ENCODE measurements at places on chromosomes 5 and 9.

- no peak for DNase-seq
Measured at GRCh38 chr9:32258482-32258881, 126.0 kb upstream of the ACO1 start.

- no peak for DNase-seq
Measured at GRCh38 chr9:90821697-90822096, 20.1 kb downstream of the SYK start.

GRCh38 chr5:173001229-173001841, 17.8 kb downstream of the ATP6V0E1 start:
- DNase-seq: no peak

- DNase-seq: no peak
Measured at GRCh38 chr5:76341651-76342334, 61.3 kb upstream of the IQGAP2 start.

GRCh38 chr5:52063186-52063585, 679.9 kb downstream of the ISL1 start:
- DNase-seq: no peak

DNA sequence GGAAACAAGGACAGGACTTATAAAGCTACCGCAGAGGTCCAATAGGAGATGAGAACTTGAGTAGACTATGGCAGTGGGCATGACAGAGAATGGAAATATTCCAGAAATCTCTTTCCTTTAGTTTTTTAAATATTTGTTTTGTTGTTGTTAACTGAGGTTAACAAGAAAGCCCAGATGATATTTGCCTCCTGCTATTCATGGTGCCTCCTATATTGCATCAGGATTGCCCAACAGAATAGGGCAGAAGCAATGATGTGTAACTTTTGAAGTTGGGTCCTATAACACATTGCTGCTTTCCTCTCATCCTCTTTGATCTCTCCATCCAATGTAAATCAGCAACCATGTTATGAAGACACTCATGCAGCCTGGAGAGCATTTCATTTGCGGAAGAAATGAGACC, 42.8 kb downstream of the PDE4D start:
- DNase-seq: no peak

GRCh38 chr5:1174122-1174936, 27.1 kb upstream of the SLC6A19 start:
- DNase-seq: no peak

DNA sequence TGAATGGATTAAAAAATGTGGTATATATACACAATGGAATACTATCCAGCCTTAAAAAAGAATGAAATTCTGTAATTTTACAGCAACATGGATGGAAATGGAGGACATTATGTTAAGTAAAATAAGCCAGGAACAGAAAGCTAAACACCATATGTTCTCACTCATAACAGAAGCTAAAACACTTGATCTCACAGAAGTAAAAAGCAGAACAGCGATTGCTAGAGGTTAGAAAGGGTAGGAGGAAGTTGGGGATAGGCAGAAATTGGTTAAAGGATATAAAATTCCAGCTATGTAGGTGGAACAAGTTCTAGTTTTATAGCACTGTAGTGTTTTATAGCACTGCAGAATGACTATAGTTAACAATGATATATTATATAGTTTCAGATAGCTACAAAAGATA, 15.8 kb downstream of the MARCHF3 start:
- DNase-seq: no peak

DNA sequence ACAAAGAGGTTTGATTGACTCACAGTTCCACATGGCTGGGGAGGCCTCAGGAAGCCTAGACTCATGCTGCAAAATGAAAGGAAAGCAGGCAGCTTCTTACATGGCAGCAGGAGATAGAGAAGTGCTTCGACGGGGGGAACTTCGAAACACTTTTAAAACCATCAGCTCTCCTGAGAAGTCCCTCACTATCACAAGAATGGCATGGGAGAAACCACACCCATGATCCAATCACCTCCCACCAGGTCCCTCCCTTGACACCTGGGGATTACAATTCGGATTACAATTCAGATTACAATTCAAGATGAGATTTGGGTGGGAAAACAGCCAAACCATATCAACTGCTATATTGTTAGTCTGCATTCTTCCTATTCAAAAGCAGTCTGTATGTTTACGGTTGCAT, 322.3 kb upstream of the ISL1 start:
- DNase-seq: no peak

DNA sequence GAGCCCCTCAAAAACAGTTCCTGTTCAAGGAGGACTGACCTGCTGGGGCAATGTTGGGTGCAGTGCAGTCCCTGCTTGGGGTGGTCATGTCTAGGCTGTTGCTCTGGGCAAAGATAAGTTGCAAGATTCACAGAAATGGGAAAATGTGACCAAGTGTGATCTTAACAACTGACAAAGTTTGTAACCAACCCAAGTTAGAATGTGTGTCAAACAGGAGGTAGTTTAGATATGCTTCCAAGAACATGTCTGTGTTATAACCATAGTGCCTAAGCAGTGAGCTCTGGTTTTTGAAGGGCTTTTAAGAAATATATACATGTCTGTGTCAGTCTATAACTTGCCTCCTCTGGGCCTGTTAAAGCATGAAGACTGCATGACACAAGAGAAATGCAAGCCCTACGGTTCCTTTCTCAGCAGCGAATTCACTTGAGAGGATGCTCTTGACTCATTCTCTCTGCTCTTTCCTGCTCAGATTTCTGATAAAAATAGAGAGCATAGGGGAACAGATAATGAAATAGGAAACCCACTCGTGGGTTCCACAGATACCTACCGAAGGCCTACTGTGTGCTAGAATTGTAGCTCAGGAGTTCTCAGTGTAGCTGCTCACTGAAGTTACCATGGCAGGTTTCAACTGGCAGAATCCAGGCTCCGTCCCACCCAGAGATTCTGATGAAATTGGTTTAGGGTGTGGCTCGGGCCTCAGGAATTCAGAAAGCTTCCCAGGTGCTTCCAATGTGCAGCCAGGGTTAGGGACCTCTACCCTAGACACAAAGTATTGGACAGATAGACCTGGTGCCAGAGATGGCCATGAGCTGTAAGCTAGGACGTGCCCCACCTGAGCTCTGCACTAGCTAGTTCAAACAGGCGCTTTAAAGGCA, 52.4 kb downstream of the ARHGEF37 start:
- DNase-seq: no peak

- DNase-seq: no peak
Measured at GRCh38 chr9:84775056-84775643, 105.6 kb downstream of the NTRK2 start.

DNA sequence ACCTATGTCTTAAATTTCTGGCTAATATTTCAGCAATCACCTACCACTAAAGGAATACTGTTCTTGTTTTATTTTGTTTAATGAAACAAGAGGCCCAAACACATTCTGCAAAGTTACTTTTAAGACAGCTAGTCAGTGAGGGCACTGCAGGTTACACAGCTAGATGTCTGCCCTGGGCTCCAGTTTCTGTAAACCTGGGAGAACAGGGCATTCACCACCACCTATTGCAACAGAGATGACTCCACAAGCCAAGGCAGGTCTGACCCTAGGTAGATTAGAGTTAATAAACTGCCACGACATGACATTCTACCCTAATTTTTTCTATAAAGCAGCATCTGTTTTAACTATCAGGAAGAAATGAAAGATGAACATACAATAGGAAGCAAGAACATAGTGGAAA, 90.8 kb downstream of the SLF1 start:
- DNase-seq: no peak

GRCh38 chr9:87685871-87686519, 39.9 kb upstream of the CTSL start:
- DNase-seq: no peak

DNA sequence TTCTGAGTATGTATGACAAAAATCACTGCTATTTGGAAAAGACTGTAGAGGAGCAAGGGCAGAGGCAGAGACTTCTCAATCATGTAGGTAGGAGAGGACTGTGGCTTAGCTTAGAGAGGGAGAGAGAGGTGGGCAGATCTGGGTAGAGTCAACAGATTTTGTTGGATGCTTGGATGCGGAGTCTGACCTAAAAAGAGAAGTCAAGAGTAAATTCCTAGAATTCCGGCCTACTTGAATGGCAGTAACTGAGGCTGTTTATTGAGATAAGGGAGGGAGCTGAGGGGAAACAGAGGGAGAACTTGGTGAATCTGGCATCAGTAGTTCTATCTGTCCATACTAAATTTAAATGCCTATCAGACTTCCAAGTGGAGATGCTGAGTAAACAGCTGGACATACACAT, 2.4 kb downstream of the TICAM2 start:
- no peak for DNase-seq

DNA sequence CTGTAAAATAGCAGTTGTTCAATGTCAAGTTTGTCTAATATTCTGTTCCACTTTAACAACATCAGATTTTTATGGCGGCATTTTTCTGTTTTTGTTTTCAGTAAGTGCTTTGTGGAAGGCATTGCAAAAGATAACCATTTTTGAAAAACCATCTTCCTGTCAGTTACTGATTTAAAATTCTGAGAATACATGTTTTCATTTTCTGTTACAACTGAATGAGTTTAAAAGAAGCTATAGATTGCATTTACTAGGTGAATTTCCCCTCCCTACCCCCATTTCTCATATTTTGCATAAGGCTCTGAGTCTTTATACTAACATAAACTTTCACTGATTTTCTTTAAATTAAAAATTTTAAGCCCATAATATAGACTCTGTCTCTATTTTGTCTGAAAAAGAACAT, 4.6 kb upstream of the ERAP2 start:
- no peak for DNase-seq

GRCh38 chr9:22990349-22990748, 543.7 kb downstream of the DMRTA1 start:
- no peak for DNase-seq

DNA sequence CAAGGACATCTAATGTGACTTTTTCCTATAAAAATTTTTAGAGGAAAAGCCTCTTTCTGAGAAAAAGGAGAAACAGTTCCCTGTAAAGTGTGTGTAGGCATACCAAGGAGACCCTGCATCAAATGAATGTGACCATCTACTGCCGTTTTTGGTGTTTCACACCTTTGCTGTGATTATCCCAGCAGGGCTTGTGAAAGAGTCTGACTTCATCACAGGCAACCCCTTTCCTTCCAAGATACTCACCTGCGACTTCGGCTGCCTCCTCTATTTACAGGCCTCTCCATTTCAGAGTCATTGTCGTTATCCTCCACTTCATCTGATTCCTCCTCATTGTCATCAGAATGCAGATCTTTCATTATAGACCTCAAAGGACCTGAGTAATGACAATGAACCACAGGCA, 259.1 kb downstream of the MLLT3 start:
- DNase-seq: no peak

GRCh38 chr9:127290561-127291065, 26.0 kb downstream of the GARNL3 start:
- no peak for DNase-seq

DNA sequence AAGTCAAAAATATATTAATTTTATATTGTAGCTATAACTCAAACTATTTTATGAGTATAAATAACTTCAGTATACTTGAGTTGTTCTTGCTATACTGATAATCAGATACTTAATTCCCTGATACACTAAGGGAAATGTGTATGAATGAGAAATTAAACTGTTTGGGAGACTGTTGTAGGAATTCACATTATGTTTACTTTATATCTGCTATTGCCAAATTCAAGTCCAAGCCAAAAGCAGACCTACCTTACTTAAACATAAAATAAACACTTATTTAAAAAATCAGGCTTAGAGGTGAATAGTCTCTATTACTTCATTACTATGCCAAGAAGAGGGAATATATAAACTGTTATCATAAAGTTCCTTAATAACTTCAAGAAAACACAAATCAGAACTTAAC, 13.2 kb downstream of the NR3C1 start:
- DNase-seq: no peak

GRCh38 chr5:127040796-127041520, 10.6 kb upstream of the MARCHF3 start:
- DNase-seq: no peak

DNA sequence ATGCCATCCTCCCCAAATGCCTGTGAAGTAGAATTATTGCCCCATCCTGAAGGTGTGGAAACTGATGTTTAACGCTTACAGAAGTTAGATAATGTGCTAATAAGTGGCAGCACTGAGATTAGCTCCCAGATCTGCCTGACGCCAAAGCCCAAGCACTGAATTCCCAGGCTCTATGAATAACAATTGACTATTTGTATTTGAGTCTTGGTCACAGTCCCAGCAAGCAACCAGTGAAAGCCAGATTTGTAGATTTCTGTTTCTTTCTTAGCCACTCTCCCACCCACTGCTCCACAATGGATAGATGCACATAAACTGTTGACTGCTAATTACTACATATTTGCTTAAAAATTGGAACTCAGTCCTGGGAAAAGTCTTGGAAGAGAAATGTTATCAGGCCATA, 34.4 kb downstream of the FAM240B start:
- no peak for DNase-seq

- DNase-seq: no peak
Measured at GRCh38 chr9:126756238-126756637, 48.6 kb upstream of the ZBTB43 start.

DNA sequence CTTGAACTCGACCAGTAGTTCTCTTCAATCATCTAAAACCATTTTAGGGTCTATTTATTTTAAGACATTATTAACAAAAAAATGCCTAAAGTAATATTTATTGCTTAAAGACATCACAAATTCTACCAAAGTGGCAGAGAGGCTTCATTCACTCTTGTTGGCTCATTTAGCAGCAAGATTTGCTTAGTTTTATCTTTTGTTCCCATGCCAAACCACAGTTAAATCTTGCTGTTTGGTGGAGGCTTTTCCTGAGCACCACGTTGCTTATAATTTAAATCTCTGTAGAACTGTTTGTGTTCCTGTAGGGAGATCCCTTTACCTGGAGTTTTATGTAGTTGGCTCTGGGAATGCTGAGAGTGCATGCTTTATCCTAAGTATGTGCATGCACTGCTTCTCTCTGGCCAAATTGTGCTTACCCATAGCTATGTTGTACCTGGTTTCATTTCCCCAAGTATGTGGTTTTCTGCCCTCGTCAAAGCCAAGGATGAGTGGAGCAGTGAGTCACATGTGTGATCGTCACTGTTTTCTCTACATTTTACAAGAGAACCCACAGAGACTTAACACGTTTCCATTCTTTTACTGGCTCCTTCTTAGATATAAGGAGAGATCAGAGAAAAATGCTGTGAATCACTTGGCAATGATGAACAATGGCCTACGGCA, 42.1 kb upstream of the MAST4 start:
- no peak for DNase-seq

DNA sequence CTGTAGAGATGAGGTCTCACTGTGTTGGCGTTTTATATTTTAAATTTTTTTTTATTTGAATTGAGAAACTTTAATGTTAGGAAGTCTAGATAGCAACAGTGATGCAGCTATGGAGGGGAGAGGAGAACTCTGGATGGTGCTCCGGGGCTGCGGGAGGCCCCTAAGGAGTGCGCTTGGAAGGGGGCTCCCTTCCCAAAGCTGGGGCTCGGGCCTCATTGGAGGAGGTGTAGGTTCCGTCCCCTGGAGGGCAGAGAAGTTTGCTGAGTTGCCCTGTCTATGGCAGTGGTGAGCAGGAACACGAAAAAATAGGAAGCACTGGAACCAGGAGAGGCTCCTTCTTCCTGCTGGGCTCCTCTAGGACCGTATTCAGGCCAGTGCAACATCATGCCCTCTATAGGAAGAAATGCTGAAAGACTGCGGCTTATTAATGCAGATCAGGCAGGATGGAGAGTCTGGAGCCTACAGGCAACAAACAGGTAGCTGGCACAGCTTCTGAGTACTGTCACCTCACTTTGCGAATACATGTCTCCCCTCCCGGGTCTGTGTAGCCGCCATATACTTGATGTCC, 16.1 kb downstream of the AHRR start:
- DNase-seq: no peak

GRCh38 chr5:66443462-66444130, 152.6 kb upstream of the MAST4 start:
- no peak for DNase-seq

- DNase-seq: peak; percentile 5
Measured at GRCh38 chr9:19102181-19102630, 498 bp downstream of the HAUS6 start.

- DNase-seq: no peak
Measured at GRCh38 chr9:80784647-80785046, 904.7 kb downstream of the TLE1 start.

Measured in activated T-helper 1 cell treated with Interleukin-2 at 50 U/mL for 16 hours (primary cell).